ENCODE measurements at places on chromosomes 7 and 10. TPM values are rescaled to one million over a fixed set of nuclear protein-coding genes. Genes with fewer than 3 reads are reported as not detected.
A peak's percentile ranks its signal among the peaks of the same experiment; 100 is the strongest.

- DNase-seq: no peak
Observed at GRCh38 chr7:133911724-133912123, 215.4 kb upstream of the LRGUK start.

- DNase-seq: no peak
Observed at GRCh38 chr10:5858811-5859210, 30.9 kb downstream of the ANKRD16 start.

GRCh38 chr7:80921130-80921529, 2.3 kb upstream of the SEMA3C start:
- DNase-seq: no peak

DNA sequence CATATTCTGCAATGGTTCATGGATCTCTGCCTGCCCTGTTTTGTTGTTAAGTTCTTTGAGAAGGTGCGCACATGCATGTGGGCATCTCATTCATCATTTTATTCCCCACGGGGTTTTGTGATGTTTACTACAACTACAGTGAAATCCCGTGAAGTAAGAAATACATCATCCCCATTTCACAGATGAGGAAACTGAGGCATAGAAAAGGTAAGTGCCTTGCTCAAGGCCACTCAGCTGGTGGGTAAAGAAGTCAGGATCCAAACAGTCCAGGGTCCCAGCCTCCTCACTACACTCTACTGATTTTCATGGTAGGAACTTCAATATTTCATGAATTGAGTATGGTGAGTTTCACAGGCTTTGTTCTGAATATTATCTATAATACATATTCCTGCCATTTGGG, 72.6 kb downstream of the CYP26A1 start:
- no peak for DNase-seq

GRCh38 chr7:85226361-85227085, 39.7 kb upstream of the SEMA3D start:
- no peak for DNase-seq

DNA sequence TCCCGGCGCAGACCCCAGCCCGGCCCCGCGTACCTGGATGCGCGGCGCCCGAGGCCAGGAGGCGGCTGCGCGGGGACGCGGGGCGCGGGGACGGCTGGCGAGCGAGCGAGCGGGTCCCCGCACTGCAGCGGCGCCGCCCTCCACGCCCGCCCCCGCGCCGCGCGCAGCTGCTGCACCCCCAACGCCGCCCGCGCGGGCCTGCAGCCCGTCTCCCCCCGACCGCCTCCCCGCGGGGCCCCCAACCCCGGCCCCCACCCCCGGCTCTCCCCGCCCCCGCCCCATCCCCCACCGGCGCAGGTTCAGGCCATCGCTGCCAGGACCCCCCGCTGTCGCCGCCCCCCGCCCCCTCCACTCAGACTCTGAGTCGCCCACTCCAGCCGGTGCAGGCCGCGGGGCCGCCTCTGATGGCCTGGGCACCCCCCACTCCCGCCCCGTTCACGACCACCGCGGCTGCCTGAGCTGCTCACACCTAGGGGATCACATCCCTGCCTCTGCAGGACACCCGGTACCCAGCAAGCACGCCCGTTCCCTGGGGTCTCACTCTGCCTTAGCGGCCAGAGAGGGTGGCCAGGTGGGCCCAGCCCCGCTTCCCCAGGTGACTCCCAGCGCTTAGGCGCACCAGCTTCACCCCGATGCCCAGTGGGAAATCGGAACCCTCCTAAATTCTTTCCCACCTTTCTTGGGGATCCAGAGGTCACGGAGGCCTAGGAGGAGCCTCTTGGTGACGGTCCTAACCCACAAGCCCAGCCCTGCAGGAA, 13.9 kb upstream of the DNAAF5 start:
- no peak for DNase-seq

DNA sequence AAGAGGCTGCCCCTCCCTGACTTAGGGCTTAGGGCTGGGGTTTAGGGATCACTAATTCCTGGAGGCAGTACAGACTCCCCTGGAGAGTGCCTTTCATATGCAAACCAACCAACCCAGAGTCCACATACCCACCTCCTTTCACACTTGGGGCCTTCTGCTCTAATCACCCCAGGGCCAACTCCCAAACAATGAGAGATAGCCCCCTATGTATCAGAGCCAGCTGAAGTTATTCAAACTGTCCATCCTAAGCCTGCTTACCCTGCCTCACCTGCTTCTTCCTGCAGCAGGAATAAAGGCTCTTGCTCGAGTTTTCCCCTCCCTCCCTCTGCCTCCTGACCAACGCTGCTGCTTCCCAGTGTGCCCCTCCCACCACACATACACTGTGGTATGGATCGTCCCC, 51.8 kb upstream of the SLC35G1 start:
- DNase-seq: no peak

DNA sequence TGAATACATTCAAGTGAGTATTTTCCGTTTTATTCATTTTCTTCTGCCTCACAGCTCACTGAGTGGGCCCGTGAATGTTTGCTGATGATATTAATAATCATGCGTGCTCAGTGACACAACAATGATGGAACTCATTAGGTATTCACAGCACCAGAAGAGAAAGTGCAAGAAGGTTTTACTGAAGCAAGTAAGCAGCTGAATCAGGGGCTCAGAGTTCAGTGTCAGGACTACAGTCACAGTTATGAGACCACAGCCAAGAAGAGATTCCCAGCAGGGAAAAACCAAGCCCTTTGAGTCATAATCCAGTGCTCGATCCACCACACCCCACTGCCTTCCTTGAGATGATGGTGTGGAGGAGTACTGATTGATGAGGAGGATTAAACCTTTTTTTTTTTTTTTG, 247.4 kb downstream of the KIAA1217 start:
- peak; percentile 84 for DNase-seq

GRCh38 chr10:87503886-87504285, 807 bp upstream of the MINPP1 start:
- DNase-seq: no peak

- no peak for DNase-seq
Observed at GRCh38 chr10:4018054-4018511, 233.1 kb upstream of the KLF6 start.

GRCh38 chr7:69504733-69505420, 93.4 kb upstream of the AUTS2 start:
- DNase-seq: no peak

GRCh38 chr10:45372251-45372951, 1.6 kb upstream of the ALOX5 start:
- no peak for DNase-seq

DNA sequence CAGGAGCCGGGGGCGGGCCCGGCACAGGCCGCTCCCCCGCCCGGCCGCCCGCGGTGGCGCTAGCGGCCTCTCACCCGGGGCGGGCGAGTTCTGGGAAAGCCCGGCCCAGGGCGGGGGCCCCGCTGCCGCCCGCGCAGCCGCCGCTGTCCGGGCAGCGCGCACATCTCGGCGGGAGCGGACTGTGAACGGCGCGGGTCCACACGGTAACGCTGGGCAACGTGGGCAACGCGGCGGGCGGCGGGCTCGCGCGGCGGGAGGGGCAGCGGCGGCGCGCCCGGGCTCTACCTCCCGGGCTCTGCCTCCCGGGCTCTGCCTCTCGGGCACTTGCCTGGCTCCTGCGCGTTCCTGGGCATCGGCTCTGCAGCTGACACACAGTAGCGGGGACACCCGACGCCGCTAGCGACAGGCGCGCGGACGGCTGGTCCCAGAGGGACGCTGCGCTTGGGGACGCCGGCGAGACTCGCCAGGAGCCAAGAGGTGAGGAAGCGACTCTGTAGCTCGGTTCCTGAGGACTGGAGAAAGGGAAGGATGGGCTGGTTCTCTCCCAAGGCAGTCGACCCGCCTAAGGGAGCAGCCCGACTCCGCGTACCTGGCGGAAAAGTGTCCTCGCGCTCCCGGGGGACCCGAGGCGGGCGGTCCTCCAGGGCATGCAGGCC, at the start of gene PLCE1:
TSS of gene PLCE1 (plus strand) at position 150 of the 656 bp plus-strand sequence. CDS start 37,116 bp downstream, outside the sequence.
- DNase-seq: peak; percentile 55

- no peak for DNase-seq
Observed at GRCh38 chr7:112145206-112145605, 61.0 kb downstream of the DOCK4 start.

DNA sequence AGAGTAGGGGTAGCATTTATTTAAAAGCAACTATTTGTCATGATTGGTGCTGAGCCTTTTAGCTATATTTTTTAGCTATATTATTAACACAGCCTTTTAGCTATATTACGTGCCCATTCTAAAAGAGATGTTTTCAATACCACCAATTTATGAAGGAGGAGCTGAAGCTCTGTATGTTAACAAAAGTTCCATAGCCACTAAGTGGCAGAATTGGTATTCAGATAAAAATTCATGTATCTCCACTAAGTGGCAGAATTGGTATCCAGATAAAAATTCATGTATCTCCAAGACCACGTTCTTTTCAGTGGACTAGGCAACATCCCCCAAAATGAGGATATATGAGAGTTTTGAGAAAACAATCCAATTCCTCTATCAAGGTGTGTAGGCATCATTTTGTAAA, 268.6 kb downstream of the HGF start:
- no peak for DNase-seq

GRCh38 chr7:136114966-136115762, 138.0 kb upstream of the MTPN start:
- DNase-seq: peak; percentile 9

DNA sequence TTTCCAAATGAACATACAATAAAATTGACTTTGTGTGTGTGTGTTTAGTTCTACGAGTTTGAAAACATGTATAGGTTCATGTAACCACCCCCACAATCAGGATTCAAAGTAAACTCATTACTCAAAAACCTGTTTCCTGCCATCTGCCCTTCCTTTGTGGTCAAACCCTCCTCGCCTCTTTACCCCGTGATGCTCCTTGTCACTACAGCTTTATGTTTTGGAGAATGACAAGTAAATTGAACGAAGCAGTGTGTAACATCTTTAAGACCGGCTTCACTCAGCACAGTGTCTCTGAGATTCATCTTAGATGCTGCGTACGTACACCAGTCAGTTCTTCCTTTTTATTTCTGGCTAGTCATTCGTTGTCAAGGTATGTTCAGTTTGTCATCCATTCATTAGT, 54.6 kb upstream of the MKI67 start:
- no peak for DNase-seq

- DNase-seq: no peak
Observed at GRCh38 chr10:8435186-8436055, 380.9 kb downstream of the GATA3 start.

DNA sequence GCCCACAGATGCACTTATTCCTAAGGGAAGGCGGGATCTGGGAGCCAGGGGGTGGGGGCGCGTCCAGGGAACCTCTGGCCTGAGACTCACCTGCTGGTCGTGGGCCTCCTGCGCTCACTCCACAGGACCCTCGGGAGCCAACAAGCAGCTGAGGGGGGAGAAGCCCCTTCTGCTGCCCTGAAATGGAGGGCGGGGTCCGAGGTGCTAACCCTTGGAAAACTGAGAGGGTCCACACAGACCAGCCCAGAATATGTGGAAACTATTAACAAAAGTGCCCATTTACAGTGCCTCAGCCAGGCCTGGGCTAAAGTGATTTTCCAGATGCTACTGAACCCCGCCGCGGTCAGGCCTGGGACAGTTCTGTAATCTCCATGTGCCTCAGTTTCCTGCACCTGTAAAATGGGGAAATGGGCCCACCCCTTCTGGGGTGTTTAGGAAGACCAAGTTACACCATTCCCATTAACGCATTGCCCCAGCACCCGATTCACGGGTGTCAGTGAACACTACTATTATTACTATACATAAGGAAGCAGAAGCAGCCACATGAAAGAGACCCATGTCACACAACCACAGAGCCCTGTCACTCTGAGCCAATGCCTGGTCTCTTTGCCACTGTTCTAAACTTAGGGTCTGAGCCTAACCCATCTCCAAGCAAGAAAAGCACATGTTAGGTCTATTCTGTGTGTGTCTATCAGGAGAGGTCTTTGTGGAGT, 630 bp upstream of the VSTM4 start:
- DNase-seq: no peak

DNA sequence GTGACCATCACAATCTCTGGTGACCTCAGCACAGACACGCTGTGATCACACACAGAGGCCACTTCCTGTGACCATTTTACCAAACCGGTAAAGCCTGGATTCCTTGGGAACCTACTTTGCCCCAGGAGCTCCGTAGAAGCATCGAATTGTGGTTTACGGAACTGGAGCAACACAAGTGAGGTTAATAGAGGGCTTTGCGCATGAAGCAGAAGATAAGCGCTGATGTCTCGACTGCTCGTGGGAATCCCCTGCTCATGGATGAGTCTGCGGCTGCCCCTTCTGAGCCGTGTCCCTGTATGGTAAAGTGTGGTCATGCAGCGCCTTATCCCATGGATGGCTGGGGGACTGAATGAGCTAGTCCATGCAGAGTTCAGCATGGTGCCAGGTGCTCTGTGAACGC, 53.6 kb downstream of the VIPR2 start:
- no peak for DNase-seq

DNA sequence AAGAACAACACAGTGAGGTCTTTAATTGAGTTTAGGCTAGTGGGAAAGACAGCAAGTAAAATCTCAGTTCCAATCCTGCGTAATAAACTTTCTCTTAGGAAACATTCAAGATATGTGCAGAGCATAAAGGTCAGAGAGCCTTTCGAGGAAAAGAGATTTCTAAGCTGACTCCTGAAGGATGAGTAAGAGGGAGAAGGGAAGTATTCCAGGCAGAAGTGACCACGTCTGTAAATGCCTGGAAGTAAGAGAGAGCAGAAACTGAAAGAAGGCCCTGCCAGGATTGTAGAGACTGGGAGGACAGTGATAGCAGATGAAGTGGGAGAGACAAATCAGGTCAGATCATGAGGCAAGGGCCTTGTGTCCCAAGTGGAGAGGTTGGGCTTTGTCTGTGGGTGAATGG, 41.8 kb downstream of the PNLIPRP3 start:
- DNase-seq: no peak

DNA sequence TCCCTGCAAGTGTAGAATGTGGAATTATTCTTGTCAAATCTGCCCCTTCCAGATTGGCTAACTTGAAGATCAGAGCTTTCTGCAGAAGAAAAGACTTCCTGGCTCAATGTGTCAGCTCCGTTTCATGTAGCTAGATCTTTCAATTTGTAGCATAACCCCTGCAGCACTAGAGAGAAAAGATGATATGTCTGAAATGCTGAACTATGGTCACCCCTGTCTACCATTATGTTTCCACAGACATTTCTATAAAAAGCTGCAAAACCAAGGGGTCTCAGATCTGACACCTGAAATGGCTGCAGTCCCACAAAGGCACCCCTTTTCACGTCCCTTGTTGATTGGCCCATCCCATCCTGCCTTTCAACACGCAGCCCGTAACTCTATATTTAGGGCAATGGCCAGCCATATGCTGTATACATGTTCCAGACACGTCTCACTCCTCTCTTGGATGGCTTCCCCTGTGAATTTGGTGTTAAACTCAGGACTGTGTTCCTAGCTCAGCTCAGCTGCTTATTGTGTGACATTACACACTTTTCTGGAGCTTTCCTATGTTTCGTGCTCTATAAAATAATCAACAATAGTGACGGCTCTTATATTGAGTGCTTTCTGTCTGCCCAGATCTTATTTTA, 648.6 kb upstream of the CELF2 start:
- DNase-seq: no peak

- no peak for DNase-seq
Observed at GRCh38 chr10:93762979-93763391, 5.2 kb downstream of the LGI1 start.

STAMBPL1 gene
- total RNA-seq: 23.9 TPM

GLRX3 gene
- total RNA-seq: 282 TPM

HTRA1 gene
- total RNA-seq: 50.4 TPM

GRM3 gene
- total RNA-seq: not detected

GCC1 gene
- 26.6 TPM for total RNA-seq

TLL2 gene
- 0.29 TPM for total RNA-seq

TMEM184A gene
- 1.7 TPM for total RNA-seq

LRRN3 gene
- 26.1 TPM for total RNA-seq

HOXA1 gene
- total RNA-seq: 5.5 TPM

ACHE gene
- not detected for total RNA-seq

EN2 gene
- 1.4 TPM for total RNA-seq

ZNF487 gene
- 1.0 TPM for total RNA-seq

PDE6C gene
- total RNA-seq: not detected

MYO1G gene
- total RNA-seq: 0.34 TPM

GDF2 gene
- total RNA-seq: not detected

RAPGEF5 gene
- total RNA-seq: 1.8 TPM

Data from Daoy (cell line).